ENCODE measurements at places on chromosomes 1 and 21.

- DNase-seq = no peak
Observed at GRCh38 chr21:42421018-42421793, 17.5 kb downstream of the UBASH3A start.

- DNase-seq = no peak
Observed at GRCh38 chr1:21671915-21672314, 2.8 kb upstream of the RAP1GAP start.

GRCh38 chr1:14516974-14517840, 81.3 kb upstream of the KAZN start:
- no peak for DNase-seq

GRCh38 chr1:205652984-205653383, 21.2 kb upstream of the ELK4 start:
- no peak for DNase-seq

- DNase-seq = no peak
Observed at GRCh38 chr1:24293392-24294227, 25.5 kb upstream of the GRHL3 start.

DNA sequence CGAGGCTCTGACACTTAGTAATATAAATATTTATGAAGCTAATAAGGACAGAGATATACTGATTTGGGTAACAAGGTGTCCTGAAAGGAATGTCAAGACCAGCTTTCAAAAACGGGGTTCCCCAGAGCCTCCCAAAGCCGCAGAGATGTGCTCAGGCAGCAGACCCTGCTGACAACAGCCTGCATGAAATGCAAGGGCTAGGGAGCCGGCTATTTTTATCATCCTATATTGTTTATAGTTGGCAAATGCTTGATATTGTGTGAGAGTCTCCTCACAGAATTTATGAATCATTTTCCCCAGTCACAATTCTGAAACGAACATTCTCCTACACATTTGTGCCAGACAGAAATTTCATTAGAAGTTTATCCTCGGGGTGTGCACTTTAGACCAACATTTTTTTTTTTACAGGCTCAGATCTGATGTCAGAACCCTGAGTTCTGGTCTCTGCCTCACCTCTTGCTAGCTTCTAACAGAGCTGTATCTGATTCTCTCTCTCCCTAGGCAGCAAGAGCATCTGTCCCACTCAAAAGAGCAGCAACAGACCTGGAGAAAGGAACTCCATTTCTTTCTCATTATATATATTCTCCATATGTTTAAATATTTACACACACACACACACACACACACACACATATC, 302.3 kb upstream of the PLD5 start:
- no peak for DNase-seq

GRCh38 chr21:29302359-29302875, 3.7 kb downstream of the BACH1 start:
- DNase-seq = no peak

DNA sequence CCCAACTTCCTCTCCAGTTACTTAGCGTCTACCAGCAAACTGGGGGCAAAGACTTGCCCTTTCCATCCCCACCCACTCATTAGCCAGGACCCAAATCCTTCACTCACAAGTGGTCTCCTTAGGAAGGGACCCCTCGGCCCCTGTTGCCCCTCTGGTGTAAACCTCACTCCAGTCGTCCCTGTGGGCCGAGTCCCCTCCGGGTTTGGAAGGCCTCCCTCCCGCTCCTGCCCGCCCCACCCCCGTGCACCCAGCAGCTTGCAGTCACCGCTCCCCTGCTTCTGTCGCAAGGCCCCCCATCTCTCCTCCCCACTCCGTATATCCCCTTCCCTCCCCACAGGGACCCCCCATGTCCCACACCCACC, 1.2 kb downstream of the EFHD2 start:
- no peak for DNase-seq

- DNase-seq = no peak
Observed at GRCh38 chr1:205329719-205330118, 8.2 kb upstream of the NUAK2 start.

DNA sequence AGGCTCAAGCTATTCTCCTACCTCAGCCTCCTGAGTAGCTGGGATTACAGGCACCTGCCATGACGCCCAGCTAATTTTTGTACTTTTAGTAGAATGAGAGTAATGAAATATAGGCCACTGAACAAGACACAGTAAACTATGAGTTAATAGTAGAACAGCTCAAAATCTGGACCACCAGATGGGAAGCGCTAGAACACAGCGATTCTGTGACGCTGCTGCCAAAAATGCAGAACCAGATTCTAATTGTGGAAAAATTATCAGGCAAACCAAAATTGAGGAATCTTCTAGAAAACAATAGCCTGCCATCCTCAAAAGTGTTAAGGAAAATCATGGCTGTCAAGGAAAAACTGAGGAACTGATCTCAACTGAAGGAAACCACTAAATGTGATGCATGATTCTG, 111.4 kb upstream of the TIAM1 start:
- no peak for DNase-seq

DNA sequence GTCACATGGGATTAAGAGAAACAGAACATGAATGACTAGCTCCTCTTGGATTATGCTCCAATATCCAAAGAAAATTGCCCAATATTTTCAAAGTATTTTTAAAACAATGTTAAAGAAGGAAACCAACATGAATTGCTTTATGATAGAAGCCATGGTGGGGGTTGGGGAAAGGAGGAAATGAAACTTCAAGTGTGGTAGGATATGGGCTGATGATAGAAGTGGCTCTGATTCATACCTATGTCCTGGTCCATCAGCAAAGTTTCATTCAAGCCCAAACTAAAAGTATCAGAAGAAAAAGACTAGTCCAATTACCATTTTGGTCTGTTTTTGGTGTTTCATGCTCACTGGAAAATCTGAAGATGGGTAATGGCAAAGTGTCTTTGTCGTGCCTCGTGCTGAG, 104.2 kb upstream of the PROX1 start:
- DNase-seq = no peak

DNA sequence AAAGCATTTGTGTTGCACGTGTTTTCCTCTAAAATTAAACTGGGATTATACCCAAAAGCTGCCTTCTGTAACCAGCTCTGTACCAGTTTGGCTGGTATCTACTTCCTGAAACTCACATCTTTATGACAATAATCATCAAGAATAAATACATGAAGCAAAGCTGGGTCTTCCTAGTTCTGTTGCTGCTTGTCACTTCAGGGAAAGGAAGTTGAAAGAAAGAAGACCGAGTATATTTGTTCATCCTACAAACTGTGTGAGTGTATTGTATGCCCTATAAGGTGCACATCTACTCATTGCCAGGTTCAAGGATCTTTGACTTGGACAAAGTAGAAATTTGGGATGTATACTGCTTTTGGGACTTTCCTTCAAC, 29.1 kb upstream of the IFNGR2 start:
- DNase-seq = no peak

DNA sequence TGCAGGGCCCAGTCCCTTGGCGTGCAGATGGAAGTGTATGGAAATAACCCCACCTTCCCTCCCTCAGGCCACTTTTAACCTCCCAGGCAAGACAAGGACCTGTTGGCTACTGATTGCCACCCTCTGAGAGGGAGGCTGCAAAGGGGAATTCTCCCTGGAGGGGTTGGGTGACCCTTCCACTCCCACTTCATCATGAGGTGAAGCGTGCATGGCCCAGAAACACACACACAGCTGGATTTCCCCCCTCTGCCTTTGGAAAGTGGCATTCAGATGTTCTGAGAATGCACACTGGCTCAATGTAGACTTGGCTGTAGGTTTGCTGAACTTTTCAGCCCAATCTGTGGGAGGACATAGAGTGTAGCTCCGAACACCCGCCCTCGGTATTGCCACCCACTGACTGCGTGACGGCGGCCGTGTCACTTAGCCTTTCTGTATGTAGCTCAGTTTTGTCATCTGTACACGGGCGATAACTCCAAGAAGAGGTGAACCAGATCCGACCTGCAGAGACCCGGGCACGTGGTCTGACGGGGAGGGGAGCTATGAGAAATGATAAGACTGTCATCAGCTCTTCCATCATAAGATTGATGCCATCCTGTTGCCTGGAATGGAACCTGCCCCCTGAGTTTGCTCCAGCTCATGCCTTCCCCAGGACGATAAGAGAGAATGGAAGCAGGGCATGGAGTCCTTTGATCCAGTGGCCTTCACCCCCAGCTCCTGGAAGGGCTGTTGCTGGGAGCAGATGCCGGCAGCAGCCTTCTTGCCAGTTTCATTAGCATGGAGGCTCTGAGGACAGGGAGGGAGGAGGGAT, 19.3 kb downstream of the MIIP start:
- no peak for DNase-seq

DNA sequence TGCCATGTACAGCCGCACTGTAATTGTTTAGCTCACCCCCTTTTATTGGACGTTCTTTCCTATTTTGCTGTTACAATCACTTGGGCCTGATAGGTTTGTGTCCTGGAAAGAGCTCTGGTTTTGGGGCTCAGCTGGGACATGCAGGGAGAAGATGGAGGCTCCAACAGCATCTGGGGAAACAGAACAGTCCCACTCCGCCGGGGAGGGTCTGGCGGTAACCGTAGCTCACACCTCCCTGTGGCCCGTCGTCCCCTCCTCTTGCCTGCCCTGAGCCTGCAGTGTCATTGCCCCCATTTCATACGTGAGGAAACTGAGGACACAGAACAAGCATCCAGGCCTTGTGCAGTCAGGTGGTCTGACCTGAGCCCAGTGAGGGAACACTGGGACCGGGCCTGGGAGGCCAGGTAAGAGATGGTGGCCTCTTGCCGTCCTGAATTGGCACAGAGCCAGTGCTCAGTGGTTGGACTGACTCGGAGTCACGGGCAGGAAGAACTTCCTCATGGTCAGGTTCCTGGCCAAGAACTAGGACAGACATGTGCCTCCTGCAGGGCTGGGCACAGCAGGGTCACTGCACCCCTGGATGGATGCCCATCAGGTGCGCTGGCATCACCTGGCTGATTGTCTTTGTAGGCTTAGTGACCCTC, 41.8 kb downstream of the S100B start:
- DNase-seq = no peak

DNA sequence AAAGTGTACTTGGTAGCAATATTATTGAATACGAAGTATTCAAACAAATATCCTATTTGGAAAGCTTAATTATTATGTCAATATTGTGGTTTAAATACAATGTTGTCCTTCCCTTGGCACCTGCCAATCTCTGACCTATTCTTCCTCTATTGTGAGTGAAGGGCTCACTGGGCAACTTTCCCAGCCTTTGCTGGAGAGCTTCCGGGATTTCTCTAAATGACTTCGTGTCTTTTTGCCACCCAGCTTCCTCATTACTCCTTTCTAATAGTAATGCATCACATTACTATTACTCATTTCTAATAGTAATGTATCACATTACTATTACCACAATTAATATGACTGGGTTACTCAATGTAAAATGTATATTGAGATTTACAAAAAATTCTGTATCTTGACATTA, 880.6 kb downstream of the BRINP3 start:
- DNase-seq = no peak
